ENCODE measurements at places on chromosomes 5 and 9.

- DNase-seq, result no peak
Observed at GRCh38 chr9:36878986-36879982, 154.8 kb downstream of the PAX5 start.

GRCh38 chr5:151615431-151615830 lies 24.3 kb upstream of the FAT2 start:
- no peak for DNase-seq

DNA sequence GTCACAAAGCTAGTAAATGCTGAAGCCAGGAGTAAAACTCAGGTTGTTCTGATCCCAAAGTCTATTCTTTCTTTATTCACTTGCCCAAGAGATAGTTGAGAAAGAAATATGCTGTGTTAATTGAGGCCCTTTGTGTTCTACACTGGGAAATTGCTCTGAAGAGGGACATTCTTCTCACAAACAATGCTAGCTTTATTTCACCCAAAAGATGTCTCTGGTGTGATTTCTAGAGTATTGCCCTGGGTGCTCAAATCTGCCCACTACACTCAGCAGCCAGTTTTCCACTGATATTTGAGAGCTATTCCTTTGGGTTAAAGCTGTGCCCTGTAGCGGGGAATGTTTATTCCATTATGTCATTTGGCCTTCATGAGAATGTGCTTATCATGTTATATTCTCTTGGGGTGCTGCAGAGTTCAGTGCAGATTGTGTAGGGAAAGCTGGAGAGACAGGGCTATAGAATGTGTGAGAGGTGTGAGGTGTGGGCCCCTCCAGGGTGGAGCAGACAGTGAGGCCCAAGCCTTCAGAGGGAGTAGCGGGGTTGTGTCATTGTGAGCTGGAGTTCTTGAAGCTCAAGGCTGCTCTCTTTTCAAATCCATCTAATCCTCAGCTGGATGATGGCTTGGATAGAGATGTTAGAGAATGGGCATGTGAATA lies 21.0 kb upstream of the C5orf63 start:
- no peak for DNase-seq

GRCh38 chr9:35937227-35937626 lies 20.7 kb downstream of the OR2S2 start:
- no peak for DNase-seq

DNA sequence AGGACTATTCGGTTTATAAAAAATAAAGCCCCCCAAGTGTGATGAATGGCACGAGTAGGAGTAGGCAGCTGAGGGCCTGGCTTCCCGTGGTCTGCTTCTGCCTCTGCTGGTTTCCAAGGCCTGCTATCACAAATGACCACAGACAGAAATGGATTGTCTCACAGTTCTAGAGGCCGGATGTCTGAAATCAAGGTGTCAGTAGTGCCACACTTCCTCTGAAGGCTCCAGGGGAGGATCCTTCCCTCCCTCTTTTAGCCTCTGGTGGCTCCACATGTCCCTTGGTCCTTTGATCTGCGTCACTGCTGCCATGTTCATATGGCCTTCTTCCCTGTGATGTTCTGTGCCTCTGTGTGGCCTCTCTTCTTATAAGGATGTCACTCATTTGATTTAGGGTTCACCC lies 15.1 kb downstream of the PRKACG start:
- no peak for DNase-seq

GRCh38 chr5:88944751-88945531 lies 62.0 kb upstream of the MEF2C start:
- DNase-seq, result no peak

DNA sequence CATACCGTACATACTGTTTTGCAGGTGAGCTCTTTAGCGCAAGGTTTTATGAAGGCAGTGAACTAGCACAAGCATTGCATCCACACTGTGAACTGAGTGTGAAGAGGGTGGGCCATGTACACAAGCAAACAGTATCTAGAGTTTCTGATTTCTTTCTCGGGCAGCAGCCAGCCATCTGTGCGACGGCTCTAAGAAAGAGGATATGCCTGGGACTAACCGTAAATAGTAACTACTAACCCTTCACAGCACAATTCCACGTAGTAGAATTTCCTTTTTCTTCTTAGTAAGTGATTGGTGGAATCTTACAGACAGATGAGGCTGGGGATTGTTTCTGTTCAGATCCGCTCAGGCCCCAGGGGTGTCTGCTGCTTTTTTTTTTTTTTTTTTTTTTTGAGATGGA lies 89.0 kb downstream of the DRD1 start:
- DNase-seq, result no peak

DNA sequence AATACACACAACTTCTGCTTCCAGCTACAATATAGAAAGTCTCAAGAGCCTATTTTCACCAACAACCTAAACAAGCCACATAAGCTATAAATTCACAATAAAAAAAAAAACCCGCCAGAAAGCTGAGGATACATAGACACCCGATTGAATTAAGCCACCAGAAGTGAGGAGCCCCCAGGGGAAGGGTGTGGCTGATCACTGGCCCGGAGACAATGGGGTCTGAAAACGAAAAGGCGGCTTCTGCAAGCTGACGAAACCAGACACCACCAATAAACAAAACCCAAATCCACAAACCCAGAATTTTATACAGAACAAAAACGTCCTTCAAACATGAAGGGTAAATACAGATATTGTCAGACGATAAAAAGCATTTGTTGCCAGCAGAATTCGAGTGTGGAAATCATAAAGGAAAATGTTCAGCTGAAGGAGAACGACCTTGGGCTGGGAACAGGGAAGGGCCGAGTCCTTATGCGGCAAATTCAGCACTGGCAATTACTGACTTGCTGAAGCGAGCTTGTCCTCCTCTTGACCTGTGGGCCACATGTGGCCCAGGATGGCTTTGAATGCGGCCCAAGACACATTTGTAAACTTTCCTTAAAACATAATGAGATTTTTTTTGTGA lies 39.6 kb upstream of the CEP72 start:
- DNase-seq, result no peak

DNA sequence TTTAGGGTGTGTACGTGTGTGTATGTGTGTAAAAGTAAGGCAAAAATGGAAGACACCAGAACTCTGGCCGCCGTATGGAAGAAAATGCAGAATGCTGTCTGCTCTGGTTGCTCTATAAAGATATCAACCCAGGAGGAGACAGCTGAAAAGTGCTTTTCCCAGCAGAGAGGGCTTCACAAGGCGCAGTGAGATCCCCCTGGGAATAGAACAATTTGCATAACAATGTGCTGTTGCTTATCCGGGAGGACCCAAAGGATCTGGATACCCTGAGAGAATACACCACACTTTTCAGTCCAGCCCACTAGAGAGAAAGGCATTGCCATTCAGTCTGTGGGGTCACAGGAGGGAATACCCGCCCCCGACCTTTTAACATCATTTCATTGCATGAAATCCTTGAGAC lies 230.6 kb downstream of the EBF1 start:
- DNase-seq, result no peak

- no peak for DNase-seq
Observed at GRCh38 chr9:74642376-74642775, 145.2 kb downstream of the RORB start.

All from stimulated activated CD8-positive, alpha-beta memory T cell treated with anti-CD3 and anti-CD28 coated beads, Interleukin-7, amount 100 ng/mL, for 4 hours (primary cell).